Activated CD4-positive, alpha-beta T cell treated with anti-CD3 and anti-CD28 coated beads, Interleukin-2, amount 50 U/mL, for 1 hour (primary cell): ENCODE measurements at places on chromosomes 11 and 22.

DNA sequence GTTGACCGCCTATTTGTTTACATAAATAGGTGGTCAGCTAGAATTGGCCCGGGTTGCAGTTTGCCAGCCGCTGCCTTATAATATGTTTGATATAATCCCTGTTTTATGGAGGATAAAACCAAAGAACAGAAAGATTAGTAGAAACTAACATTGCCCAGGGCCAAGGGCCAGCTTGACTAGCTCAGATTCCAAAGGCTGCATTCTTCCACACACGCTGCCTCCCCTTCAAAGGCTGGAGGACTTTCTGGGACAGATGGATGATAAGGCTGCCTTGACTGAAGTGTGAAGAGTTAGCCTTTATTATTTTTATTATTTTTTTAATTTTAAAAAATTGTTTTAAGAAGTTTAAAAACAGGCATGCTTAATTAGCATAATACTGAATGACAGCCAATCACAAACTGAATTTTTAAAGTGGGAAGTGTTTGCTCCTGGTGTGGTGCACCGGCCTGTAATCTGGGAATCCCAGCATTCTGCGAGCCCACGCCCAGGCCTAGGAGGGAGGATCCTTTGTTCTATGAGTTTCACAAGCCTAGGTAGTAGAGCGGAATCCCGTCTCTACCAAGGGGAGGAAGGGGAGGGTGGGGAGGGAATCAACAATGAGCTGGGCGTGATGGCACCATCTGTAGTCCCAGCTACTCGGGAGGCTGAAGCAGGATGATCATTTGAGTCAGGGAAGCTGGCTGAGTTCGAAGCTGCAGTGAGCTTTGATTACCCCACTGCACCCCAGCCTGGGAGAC, 114.9 kb downstream of the NAV2 start:
- no peak for DNase-seq

GRCh38 chr11:46332568-46333393, 14.5 kb upstream of the DGKZ start:
- DNase-seq, result peak; percentile 48

DNA sequence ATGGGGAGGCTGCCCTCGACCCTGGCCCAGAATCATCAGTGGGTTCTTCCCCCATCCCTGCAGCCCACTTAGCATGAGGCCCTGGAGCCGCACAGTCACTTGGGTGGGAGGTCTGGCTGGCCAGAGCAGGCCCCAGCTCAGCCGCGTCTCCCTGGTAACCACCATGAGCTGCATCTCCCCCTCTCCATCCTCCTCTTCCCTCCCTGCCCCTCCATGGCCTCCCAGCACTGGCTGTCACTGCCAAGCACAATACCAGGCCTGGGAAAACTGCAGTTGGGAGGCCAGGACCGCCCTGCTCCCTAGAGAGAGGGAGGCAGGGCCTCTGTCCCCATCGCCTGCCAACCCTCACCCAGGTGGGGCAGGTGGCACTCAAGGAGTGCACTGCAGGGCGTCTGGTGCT, 8.0 kb downstream of the CSDC2 start:
- DNase-seq, result no peak

- DNase-seq, result no peak
Observed at GRCh38 chr22:17977371-17977770, 47.0 kb downstream of the MICAL3 start.

GRCh38 chr11:7964873-7965272, 374 bp downstream of the NLRP10 start:
- no peak for DNase-seq

GRCh38 chr11:72821221-72821919, 7.2 kb downstream of the ATG16L2 start:
- DNase-seq, result no peak

GRCh38 chr11:10916665-10917064, 58.8 kb upstream of the ZBED5 start:
- no peak for DNase-seq

- no peak for DNase-seq
Observed at GRCh38 chr11:125235071-125235471, 70.5 kb downstream of the PKNOX2 start.

DNA sequence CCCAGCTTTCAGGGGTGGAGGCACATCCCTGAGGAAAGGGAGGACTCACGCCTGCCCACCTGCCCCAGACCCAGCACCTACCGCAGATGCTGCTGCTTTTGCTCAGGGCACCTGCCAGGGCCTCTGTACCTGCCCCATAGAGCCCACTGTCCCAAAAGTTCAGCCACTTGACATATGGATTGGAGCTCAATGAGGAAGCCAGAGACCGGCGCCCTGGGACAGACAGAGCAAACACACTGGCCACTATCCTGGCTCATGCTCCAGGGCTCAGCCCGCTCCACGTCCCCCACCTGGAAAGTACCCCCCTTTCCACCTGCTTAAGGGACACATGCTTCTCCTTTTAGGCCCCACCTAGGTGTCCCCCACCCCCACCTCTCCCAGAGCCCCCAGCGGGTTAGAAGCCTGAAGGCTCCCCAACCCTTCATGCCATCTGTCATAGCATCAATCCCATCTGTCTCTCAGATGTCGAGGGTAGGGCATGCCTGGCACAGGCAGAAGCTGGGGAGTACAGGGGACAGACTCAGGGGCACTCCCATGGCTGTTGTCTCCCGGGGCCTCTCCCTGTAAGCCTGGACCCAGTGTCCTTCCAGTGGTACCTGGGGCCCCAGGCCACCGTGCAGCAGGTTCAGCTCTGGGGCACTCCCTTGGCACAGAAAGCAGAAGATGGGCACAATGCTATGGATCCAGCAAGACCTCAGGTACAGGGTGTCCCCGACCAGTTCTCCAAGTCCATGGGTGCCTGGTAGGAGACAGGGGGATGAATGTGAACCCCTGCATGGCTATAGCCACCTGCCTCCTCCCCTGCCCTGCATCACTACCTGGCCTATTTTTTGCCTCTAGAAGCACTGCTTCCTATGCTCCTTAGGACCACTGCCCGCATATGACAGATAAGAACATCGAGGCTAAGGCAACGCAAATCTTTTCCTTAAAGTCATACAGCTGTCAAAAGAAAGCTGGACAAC, 2.2 kb upstream of the P2RX6 start:
- DNase-seq, result no peak

- DNase-seq, result no peak
Observed at GRCh38 chr11:107385361-107385981, 72.2 kb downstream of the CWF19L2 start.

DNA sequence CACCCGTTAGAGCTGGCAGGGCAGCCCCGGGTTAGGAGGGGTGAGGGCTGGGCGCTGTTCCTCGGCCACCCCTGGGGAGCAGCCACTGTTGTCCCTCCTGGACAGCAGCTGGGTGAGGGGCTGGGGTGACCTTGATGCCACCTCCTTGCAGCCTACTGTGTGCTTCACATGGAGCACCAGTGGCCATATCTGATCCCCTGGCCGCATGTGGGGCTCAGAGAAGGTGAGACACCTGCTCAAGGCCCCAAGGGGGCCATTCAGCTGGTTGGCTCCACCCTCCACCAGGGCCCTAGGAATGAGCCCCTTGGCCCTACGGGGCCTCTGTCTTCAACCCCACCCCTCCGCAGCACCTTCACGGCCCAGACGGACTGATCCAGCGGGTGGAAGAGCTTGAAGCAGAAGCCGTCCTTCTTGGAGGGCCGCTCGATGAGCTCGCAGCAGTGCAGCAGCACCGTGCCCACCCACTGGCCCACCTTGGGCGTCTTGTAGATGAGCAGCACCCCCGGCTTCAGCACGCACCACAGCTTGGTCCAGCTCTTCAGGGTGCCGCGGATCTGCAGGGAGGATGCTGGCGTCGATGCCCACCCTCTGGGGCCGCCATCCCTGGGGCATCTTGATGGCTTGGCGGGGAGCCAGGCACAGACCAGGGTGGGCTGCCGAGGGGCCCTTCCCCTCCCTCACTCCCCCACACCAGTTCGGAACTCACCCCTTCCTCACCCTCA, 44.9 kb downstream of the OSBPL5 start:
- DNase-seq, result no peak

- no peak for DNase-seq
Observed at GRCh38 chr22:49155770-49156580, 671.7 kb downstream of the BRD1 start.

DNA sequence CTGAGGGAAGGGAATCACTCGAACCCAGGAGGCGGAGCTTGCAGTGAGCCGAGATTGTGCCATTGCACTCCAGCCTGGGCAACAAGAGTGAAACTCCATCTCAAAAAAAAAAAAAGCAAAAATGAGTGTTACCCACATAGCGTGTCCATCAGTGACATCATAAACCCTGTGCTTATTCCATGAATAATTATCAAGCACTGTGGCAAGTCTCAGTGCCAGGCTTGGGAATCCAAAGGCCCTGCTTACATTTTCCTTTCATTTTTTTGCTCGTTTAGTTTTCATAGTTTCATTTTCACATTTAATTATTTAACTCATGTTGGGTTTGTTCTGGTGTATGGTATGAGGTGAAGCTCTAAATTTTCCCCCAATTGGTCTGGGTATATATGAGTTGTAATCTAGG, 46.5 kb downstream of the NEU3 start:
- DNase-seq, result no peak

- DNase-seq, result no peak
Observed at GRCh38 chr11:111726301-111726713, 39.9 kb downstream of the PPP2R1B start.

- no peak for DNase-seq
Observed at GRCh38 chr11:113528982-113529381, 53.8 kb upstream of the DRD2 start.

DNA sequence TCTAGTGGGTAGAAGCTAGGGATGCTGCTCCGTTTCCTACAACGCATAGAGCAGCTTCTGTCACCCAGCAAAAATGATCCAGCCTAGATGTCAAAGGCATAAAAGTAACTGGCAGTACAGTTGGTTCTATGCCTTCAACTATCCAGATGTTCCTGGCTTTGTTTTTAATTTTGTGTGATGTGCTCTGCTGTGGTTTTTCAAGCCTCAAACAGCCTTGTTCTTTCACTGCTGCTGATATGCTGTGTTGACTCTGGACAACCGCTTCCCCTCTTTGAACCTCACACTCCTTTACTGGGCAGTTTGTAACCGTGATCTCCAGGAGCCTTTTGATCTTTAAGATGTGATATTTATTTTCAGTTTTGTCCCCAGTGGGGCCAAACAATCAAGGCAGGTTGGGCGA, 116.4 kb downstream of the SEZ6L start:
- DNase-seq, result no peak

DNA sequence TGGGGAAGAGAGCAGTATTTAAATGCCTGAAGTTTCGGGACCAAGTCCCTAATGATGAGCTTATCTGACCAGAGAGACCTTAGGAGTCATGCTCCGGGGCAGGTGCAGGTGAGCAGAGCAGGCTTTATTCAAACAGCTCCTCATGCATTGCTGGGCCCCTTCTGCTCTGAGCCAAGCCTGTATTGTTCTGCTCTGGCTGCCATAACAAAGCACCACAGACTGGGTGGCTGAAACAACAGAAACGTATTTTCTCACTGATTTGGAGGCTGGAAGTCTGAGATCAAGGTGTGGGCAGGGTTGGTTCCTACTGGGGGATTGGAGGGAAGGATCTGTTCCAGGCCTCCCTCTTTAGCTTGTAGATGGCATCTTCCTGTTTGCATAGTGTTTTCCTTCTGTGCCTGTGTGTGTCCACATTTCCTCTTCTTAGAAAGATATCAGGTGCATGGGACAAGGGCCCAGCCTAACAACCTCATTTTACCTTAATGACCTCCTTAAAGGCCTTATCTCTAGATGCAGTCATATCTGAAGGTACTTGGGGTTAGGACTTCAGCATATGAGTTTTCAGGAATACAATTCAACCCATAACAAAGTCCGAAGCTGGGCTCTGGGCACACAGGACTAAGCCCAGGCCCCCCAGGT, 97.1 kb upstream of the PARVA start:
- DNase-seq, result no peak

DNA sequence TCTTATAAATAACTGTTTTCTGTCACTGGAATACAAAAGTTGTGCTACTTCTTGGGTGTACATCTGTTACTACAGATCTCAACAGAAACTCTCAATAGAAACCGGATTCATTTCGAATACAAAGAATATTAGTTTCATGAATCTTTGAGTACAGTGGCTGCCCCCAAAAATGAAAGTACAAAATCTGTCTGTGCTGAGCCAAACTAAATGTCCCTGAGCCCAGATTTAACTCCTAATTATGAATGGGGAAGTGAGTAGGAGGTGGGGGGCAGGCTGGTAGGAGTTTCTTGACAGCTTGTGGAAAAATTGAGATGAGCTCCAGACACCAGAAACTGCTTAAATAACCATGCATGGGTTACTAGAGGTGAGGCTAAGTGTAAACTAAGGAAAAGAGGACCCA, 41.6 kb downstream of the PITPNB start:
- no peak for DNase-seq

DNA sequence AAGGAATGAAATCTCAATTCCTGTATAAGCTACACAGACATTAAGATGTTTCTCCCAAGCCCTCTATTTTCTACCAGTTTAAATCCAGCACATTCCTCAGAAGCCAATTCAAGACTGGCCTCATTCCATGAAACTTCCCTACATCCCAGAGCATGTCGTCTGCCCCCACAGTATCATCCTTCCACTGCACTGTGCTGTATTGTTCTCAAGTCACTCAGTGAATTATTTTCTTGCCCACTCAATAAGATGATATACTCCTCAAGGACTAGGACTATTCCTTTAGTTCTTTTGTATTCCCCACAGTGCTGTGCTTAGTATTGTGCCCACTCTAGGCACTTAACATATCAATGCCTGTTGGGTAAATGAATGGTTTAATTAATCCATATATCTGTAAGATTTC, 203.1 kb upstream of the BLID start:
- DNase-seq, result no peak
